ENCODE measurements at places on chromosomes 11 and 22.

GRCh38 chr11:113295993-113296392 is 18.4 kb upstream of the TTC12 start:
- DNase-seq, result no peak

- DNase-seq, result no peak
These were observed 79.4 kb upstream of the ISX start for GRCh38 chr22:34986523-34986922.

- no peak for DNase-seq
These were observed 320 bp downstream of the CLTCL1 start for GRCh38 chr22:19291218-19291579.

DNA sequence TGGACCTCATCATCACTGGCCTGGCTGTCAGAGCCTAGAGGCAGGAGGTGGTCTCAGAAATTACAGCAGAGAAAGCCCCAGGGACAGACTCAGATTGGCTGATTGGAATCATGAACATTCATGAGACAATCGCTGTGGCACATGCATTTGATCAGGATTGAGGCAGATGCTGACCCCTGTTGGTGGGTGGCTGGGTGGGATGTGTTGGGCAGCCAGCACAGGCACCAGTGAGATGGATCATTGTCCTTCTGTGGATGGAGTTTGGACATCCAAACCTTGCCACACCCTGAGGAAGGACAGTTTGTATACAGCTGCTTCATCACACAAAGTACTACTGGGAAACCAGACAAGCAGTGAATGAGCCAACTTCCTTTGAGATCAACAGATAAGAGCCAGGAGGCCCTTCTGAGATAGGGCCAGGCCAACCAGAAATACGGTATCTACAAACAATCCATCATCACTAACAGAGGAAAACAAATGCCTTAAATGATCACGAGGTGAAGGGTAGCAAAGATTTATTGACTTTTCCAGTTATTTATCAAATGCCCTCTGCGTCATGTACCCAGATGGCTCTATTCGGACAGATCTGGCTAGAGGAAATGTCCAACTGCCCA is 17.3 kb downstream of the COMMD9 start:
- DNase-seq, result no peak

DNA sequence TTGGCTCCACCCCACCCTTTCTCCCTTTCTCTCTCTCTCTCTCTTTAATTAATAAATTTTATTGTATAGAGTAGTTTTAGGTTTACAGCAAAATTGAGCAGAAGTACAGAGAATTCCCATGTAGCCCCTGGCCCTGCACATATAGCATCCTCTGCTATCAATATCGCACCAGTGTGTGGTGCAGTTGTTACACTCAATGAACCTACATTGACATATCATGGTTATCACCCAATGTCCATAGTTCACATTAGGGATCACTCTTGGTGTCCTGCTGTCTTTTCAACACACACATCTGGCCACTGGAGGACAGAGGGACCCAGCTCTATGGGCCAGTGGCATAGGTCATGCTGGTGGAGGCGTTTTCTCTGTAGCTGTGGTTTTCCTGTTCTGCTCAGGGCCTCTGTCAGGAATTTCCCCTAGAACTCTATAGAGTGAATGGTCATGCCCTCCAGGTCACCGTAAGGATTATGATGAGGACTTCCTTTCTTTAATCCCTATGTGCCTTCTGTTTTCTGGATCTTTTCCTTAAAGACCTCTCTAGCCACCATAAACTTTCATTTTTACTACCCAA is 98.2 kb upstream of the NAV2 start:
- no peak for DNase-seq

DNA sequence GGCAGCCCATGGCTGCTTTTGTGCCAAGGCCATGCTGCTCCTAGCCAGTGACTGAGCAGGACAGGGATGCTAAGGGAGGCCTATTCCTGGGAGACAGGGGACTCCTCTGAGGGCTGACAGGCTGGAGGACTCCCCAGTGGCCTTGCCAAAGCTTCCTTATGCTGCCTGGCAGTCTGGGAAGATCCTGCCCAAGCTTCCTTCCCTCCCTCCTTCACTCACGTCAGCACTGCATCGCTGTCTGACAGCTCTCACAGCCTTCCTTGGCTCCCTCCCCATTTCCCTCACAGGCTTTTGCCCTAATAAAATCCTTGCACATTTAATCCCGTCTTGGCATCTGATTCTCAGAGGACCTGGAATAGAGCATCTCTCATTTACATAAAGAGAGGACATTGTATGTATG is 26.5 kb downstream of the HTR3A start:
- DNase-seq, result no peak

DNA sequence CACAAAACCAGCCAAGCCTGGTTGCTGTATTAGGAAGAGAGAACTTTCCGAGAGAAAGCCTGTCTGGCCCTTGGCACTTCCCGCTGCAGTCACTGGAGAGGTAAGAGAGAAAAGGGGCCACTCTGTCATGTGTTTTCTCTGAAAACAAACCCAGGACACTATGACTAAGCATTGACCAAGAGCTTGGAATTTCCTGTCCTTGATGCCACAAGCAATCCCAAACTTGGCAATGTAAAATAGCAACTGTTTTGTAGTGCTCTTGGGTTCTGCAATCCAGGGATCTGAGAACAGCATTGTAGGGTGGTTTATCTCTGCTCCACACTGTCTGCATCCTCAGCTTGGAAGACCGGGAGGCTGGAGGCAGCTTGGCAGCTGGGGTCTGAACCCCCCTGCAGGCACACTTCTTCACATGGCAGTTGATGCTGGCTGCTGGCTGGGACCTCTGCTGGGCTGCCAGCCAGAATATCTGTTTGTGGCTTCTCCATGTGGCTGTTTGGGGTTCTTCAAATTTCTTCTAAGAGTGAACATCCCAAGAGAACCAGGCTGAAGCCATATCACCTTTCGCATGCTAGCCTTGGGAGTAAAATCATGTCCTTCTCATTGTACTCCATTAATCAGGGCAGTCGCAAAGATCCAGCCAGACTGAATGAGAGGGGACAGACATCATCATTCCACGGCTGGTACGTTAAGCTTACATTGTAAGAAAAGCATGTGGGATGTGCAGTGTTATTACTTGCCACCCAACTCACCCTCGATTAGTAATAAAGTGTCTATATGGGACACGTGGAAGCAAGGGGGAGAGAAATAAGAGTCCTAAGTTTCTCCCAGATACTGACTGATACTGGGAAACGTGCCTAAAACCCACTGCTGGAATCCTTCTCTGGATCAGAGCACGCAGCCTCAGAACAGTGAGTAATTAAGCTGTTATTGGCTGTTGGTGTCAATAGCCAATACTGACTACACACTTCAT is 537.4 kb upstream of the B3GAT1 start:
- peak; percentile 86 for DNase-seq

GRCh38 chr11:119089319-119089718 is 4.6 kb downstream of the HMBS start:
- no peak for DNase-seq

Data from Panc1 (cell line).